ENCODE measurements at places on chromosomes 6 and 20. TPM values are rescaled to one million over a fixed set of nuclear protein-coding genes. Genes with fewer than 3 reads are reported as not detected.
A peak's percentile ranks its signal among the peaks of the same experiment; 100 is the strongest.

DNA sequence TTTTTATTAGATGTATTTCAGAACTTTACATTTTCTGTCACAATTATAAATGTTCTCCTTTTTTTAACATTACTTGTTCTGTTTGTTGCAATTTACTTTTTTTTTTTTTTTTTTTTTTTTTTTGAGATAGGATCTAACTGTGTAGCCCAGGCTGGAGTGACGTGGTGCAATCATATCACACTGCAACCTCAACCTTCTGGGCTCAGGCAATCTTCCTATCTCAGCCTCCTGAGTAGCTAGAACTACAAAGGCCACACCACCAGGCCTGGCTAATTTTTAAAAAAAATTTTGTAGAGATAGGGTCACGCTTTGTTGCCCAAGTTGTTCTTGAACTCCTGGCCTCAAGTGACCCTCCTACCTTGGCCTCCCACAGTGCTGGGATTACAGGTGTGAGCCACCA lies 15.1 kb upstream of the MBOAT1 start:
- DNase-seq: no peak

PSMA7 gene
- total RNA-seq: 241 TPM

GRCh38 chr20:44296011-44296410 lies 15.0 kb downstream of the FITM2 start:
- no peak for DNase-seq

DNA sequence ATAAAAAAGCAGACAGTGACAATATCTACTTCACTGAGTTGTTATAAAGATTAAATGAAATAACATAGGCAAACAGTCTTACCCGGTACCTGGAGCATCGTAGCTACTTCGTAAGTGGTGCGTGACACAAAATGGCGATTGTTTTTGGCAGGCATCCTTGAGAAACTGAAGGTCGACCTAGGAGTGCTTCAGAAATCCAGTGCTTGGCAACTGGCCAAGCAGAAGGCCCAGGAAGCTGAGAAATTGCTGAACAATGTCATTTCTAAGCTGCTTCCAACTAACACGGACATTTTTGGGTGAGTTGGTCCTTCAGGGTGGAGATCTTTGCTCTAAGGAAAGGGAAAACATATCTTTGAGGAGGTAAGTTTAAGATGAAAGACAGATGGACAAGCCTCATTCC lies 4.8 kb downstream of the BPIFA2 start:
- DNase-seq: no peak

GCM1 gene
- 0.29 TPM for total RNA-seq

DNA sequence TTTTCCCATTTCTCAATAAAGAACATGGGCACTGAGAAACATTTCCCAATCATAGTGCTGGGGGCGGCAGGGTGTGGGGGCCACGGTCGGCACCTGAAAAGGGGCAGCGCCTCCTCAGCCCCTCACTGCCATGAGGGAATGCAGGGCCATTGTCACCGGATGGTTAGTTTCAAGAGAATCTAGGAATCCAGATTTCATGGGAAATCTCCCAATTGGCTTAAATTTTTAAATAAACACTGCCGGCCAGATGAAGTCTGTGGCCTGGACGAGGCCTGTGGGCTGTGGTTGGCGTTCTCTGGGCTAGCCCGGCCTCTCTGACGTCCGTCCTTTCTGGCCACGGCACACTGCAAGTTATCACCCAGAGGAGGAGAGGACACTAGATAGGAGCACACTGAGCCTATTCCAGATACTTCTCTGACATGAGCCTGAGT lies 25.6 kb downstream of the MANBAL start:
- DNase-seq: no peak

GRCh38 chr6:167776906-167777627 lies 49.6 kb upstream of the AFDN start:
- no peak for DNase-seq

TCF21 gene
- total RNA-seq: not detected

GRCh38 chr6:84835340-84835739 lies 70.9 kb upstream of the TBX18 start:
- no peak for DNase-seq

TMEM151B gene
- 0.10 TPM for total RNA-seq

DNA sequence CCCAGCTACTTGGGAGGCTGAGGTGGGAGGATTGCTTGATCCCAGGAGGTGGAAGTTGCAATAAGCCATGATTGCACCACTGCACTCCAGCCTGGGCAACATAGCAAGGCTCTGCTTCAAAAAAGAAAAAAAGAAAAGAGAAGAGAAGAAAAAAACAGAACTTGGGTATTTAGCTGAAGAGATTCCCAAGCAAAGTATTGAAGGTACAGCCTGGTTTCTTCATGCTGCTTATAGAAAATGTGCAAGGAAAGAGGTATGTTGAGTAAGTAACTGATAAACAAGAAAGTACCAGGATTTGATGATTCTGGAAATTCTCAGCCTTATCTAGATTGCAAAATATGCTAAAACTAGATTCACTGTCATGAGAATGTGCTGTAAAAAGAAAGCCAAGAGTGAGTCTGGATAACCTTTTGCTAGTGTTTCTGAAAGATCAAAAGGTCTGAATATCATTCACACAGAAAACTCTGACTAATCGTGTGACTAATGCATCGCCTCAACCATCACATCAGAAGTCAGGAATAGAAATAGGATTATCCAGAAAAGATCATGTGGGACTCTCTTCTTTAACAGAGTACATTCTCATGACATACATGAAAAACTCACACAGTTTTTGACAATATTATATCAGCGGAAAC lies 32.4 kb upstream of the NOP56 start:
- no peak for DNase-seq

DNA sequence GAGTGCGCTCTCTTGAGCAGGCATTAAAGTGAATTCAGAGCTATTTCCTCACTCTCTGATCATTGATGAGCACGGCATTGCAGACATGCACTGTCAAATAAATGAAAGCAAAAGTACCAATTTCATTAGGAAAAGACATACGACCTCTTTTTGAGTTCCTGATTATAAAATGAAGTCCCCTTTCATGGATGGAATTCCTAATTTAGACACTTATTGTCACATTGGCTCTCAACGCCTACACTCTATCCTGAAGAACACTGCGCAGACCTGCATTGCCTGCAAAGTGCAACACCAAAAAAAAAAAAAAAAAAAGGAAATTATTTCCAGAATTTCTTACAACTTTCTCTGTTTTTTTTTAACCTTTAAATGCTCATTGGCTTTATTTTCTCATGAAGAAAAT lies 1.6 kb downstream of the ADGRB3 start:
- DNase-seq: no peak

CCN6 gene
- not detected for total RNA-seq

GRCh38 chr20:14334306-14334930 lies 3.0 kb downstream of the FLRT3 start:
- no peak for DNase-seq

PEX3 gene
- 21.7 TPM for total RNA-seq

SLC22A16 gene
- not detected for total RNA-seq

GRCh38 chr6:108252055-108252454 lies 8.8 kb downstream of the SNX3 start:
- no peak for DNase-seq

DNA sequence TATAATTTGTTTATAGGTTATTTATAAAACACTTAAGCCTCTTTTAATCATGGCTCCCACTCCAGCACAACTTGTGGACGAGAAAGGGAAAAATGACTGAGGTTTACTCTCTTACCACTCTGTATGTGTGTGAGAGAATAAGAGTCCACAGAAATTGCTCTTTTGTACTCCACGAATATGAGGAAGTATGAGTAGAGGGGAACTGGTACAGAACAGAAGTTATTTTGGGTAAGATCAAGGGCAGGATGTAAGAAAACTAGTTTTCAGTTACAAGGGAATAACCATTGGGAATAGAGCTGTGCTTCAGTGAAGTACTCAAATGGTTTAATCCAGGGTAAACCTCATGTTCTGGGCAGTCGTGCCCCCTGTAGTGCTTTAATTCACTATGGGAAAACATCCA lies 72.6 kb downstream of the REV3L start:
- no peak for DNase-seq

RSPH9 gene
- total RNA-seq: not detected

HELZ2 gene
- 25.4 TPM for total RNA-seq

DNA sequence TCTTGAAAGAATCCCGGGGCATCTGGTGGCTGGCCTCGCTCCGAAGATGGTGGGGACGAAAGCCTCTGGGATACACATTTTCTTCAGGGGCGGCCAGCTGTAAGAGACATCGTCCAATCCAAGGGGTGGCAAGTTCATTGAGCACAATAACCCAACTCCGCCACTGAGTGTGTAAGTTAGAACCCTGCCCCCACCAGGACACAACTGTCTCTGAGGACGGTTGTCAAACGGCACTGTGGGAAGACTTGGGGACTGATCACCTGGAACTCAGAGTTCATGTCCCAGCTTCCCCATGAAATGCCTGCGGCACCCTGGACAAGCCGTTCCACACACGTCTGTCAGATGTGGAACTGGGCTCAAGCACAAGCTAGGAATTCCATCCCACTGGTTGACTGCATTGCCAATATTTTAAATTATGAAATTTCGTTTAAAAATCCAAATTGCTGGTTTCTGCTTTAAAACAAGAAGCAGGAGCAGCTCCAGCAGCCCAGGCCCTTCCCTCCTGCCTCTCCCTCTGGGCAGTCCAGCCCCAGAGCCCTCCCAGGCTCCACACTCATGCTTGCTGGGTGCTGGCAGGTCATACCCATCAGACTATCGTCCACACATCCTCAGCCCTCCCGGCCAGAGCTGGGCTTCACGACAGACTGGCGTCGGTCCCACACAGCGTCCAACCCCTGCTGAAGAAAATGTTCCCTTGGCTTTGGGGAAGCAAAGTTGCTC lies 80.9 kb upstream of the AFDN start:
- no peak for DNase-seq

HLA-DRA gene
- total RNA-seq: 2,835 TPM

- DNase-seq: no peak
Measured at GRCh38 chr20:59571151-59571550, 33.2 kb upstream of the PHACTR3 start.

GRCh38 chr6:7201732-7202541 lies 94.2 kb downstream of the RREB1 start:
- DNase-seq: peak; percentile 65

- DNase-seq: no peak
Measured at GRCh38 chr6:15089569-15090144, 156.2 kb upstream of the JARID2 start.

METTL24 gene
- total RNA-seq: not detected

- no peak for DNase-seq
Measured at GRCh38 chr6:24274441-24275083, 83.3 kb downstream of the DCDC2 start.

NKX2-2 gene
- not detected for total RNA-seq

DNA sequence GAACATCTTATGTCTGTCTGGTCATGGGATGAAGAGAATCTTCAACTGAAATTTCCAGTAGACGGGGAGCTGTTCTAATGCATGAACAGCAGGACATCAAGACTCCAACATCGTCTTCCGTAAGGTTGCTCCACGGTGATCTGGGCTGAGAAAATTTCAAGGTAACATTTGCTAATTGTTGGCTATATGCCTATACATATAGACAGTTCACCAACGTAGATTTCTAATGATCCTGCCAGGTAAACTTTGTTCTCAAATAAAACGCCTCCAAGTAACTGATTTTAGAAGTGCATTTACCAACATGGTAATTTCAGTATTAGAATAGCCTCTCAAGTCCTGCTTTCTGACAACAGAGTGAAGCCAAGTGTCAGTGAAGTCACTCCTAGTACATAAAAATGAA lies 11.3 kb upstream of the PXDC1 start:
- DNase-seq: no peak

HLA-DRB1 gene
- total RNA-seq: 630 TPM

DNA sequence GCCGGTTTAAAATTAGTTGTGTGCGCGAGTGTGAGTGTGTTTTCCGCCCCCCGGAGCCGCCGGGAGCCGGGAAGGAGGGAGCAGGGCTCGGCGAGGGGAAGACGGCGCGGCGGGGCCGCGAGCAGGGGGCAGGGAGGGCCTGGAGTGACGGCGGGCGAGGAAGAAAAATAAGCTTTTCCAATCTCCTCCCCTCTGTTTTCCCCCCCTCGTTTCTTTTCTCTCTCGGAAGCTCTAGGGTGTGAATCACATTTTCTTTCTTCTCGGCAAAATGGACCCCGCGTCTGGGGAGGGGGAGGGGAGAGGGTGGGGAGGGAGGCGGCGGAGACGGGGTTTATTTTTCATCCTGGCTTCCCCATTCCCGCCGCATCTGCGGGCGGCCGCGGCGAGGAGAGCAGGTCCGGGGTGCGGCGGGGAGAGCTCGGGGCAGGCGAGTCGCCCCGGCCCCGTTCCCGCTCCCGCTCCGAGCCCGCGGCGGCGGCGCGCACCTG lies 881 bp downstream of the BICRAL start:
- peak; percentile 62 for DNase-seq

TRIM40 gene
- not detected for total RNA-seq

DNA sequence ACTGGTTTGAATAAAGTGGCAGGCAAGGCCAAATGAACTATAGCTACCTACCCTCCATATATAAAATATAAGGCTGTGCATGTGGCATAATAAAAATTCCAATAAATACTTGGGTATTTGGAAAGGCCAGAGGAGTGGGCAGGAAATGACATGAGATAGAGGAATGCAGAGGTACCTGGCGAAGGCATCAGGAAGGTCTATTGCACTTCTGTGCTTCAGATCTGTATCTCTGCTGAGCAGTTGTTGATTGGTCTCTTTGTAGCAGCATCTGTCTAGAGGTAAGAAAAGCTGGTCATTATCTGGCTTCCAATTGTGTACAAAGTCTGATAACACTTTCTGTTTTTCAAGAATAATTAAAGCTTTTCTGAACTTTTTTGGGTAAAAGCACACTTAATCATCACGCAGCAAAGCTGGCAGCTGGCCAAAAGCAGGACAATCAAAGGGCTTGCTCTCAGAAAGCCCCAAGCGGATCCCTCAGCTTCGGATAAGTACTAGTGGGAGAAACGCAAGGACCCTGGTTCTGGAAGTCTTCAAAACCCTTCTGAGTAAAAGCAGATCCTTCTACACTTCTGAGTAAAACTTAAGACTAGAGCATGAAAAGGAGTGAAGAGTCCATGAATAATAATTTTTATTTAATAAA lies 120.1 kb upstream of the TCF21 start:
- DNase-seq: no peak

DNA sequence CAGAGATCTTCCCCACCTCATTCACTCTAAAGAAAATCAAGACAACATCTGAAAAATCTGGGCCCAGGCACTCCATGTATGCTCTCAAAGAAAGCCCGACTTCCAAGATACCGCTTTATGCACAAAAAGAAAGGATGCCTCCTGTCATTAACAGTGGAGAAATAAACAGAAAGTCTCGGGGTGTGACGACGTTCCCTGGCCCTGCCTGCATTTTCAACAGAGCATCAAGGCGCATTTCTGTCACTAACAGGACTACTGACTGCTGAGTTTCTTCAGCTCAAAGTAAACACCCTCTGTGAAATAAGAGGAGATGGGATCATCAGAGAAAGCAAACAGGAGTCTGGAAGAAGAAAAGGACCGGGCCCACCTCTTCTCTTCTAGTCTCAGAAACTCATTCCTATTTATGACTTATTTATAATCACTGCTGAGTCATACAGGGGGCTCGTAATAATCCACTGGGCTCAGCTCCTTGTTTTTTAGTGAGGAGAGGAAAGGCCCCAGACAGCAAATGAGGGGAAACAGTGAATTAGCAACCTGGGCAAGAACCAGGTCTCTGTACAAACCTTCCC lies 99.7 kb downstream of the ZMYND8 start:
- no peak for DNase-seq

ANGPT4 gene
- not detected for total RNA-seq

Data from activated B cell treated with CpG ODN at 0.5 μM for 24 hours (primary cell).